ENCODE measurements at places on chromosomes 7 and 10.

- DNase-seq: no peak
Observed at GRCh38 chr10:15817409-15818046, 42.8 kb downstream of the MINDY3 start.

- DNase-seq: no peak
Observed at GRCh38 chr7:121420976-121421375, 24.9 kb upstream of the FAM3C start.

DNA sequence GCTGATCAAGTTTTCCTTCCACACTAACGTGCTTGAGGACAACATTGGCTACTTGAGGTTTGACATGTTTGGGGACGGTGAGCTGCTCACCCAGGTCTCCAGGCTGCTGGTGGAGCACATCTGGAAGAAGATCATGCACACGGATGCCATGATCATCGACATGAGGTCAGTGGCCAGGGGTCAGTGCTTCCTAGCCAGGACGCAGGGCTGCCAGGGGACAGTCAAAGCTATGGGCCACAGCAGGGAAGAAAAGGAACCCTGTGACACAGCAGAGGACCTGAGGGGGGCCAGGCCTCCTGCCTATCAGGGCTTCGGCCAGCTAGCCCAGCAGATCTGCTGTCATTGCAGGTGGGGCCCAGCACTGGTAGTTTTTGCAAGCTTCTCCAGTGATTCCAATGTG, 5.2 kb downstream of the RBP3 start:
- no peak for DNase-seq

GRCh38 chr7:51467384-51468017, 150.9 kb upstream of the COBL start:
- DNase-seq: no peak

DNA sequence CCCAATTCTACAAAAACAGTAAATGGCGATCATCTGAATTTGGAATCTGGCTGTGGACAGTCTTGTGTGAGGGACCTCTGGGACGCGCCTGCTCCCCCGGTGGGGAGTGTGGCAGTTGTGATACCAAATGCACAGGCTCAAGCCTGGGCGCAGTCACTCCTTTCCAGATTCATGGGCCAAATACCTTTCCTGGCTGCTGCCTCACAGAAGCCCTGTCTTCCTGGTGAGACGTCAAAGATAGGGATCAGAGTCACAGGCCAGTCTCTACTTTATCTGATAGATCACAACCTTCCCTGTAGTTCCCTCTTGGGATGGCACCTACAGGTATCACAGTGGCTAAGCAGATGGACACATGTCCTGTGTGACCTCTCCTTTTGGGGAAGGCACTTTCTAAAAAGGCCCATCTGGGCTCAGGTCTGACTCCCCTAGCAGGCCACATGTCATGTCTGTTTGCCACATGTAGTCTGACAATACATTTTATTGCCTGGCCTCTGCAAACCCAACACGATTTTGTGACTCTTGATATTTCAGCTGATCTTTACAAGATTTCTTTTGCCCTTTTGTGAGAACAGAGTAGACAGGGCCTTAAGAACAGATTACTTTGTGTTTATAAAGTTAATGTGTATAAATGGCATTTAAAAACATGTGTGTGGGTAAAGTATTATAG, 150.1 kb downstream of the SNX10 start:
- DNase-seq: no peak

GRCh38 chr10:14586901-14587300, 187.8 kb downstream of the FAM107B start:
- no peak for DNase-seq

GRCh38 chr10:32937911-32938424, 20.1 kb downstream of the ITGB1 start:
- DNase-seq: no peak

DNA sequence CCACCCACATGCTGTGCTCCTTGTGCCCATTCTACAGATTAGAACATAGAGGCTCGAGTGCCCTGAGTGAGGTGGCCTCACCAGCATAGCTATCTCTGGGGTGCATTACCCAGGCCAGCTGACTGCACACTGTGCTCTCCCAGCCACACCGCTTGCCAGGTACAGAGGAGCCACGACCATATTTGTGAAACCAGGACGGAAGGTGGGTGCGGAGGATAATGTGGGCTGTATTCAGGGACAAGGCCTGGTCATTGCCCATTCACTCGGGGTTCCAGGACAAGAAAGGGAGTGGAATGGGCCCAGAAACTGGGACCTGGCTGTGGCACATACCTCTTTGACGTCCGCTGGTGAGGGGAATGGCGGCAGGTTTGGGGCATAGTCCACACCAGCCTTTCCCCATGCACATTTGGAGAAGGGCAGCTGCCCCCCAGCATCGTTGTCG, 236.0 kb downstream of the TNS3 start:
- DNase-seq: no peak

DNA sequence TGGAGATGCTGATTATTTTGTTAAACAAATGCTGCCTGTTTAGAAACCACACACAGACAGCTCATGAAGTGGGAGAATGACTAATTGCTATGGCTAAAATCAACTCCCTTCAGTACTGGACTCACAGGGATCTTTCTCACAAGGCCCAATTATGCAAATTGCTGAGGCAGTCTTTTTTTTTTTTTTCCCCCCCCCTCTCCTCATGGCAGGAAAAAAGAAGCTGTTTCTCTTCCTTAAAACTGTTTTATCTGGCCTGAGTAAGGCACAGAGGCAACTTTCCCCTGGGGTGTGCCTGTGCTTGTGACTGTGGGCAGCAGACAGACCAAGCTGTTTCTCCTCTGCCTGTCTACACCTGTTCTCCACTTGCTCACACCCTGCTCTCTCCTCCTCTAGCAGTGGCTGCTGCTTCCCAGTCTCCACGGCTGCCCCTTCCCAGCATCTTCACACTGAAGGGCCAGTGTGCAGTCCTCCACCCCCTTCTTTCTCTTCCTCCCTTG, 65.4 kb upstream of the STEAP1B start:
- DNase-seq: no peak

DNA sequence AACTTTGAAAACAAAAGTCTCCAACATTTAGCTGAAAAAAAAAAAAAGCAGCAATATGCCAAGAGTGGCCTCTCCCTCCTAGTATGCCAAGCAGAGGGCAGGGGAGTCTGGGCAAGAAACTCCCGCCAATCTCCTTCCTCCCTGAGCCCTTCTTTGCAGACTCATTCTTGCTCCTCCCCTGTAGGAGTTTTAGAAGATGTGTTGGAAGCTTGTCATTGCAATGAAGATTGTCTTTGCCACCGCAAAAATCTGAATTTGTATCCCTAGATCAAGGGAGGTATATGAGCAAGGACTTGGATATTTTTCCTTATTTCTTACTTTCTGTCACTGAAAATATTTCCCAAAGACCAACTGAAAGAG, 2.6 kb upstream of the TNS3 start:
- no peak for DNase-seq

- no peak for DNase-seq
Observed at GRCh38 chr10:62354916-62355315, 19.3 kb upstream of the ZNF365 start.

- no peak for DNase-seq
Observed at GRCh38 chr7:30184791-30185487, 50.2 kb downstream of the MTURN start.

DNA sequence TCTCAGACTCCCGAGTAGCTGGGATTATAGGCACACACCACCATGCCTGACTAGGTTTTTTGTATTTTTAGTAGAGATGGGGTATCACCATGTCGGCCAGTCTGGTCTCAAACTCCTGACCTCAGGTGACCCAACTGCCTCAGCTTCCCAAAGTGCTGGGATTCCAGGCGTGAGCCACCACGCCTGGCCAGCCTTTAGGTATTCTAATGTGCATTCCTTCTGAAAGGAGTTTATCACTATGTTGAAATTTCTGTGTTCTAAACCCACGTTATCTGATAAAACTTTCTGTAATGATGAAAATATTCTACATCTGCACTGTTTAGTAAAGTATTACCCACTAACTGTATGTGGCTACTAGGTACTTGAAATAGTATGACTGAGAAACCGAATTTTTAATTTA, 110.6 kb upstream of the IMMP2L start:
- no peak for DNase-seq

- no peak for DNase-seq
Observed at GRCh38 chr7:42645906-42646305, 266.0 kb downstream of the C7orf25 start.
